ENCODE measurements at places on chromosomes 16 and 17. TPM values are rescaled to one million over a fixed set of nuclear protein-coding genes. Genes with fewer than 3 reads are reported as not detected.

GPR179 gene
- under 0.01 TPM for total RNA-seq

EVPL gene
- 2.9 TPM for total RNA-seq

HIGD1B gene
- total RNA-seq = 2.5 TPM

- no peaks in the 10 kb centered on the region for H3K36me3 ChIP-seq
- DNase-seq = no peak
- peak overlapping the region; percentile 46 for H3K27ac ChIP-seq
- no peak overlapping the region for H3K4me3 ChIP-seq
- no peaks in the 10 kb centered on the region for H3K27me3 ChIP-seq
Measured at GRCh38 chr17:21036361-21036881, 6.4 kb downstream of the USP22 start.

BCAR1 gene
- 42.9 TPM for total RNA-seq

- no peak overlapping the region for H3K4me3 ChIP-seq
- peaks cover 11% of the 10 kb centered on the region for H3K27me3 ChIP-seq
- H3K4me1 ChIP-seq = peaks cover 4% of the 10 kb centered on the region
- H3K36me3 ChIP-seq = no peaks in the 10 kb centered on the region
- H3K27ac ChIP-seq = no peak overlapping the region
Measured at GRCh38 chr17:77686903-77687302, 271.6 kb upstream of the TNRC6C start.

GRCh38 chr16:87190288-87191230 is 126.6 kb downstream of the C16orf95 start:
- no peak overlapping the region for H3K4me3 ChIP-seq
- DNase-seq = no peak
- no peaks in the 10 kb centered on the region for H3K27me3 ChIP-seq
- H3K27ac ChIP-seq = no peak overlapping the region
- no peaks in the 10 kb centered on the region for H3K36me3 ChIP-seq

- no peak overlapping the region for H3K4me3 ChIP-seq
- H3K4me1 ChIP-seq = peaks cover 26% of the 10 kb centered on the region
- no peak for DNase-seq
- H3K27ac ChIP-seq = no peak overlapping the region
- H3K27me3 ChIP-seq = no peaks in the 10 kb centered on the region
- H3K36me3 ChIP-seq = no peaks in the 10 kb centered on the region
Measured at GRCh38 chr16:58264961-58265479, 29.8 kb downstream of the PRSS54 start.

DNA sequence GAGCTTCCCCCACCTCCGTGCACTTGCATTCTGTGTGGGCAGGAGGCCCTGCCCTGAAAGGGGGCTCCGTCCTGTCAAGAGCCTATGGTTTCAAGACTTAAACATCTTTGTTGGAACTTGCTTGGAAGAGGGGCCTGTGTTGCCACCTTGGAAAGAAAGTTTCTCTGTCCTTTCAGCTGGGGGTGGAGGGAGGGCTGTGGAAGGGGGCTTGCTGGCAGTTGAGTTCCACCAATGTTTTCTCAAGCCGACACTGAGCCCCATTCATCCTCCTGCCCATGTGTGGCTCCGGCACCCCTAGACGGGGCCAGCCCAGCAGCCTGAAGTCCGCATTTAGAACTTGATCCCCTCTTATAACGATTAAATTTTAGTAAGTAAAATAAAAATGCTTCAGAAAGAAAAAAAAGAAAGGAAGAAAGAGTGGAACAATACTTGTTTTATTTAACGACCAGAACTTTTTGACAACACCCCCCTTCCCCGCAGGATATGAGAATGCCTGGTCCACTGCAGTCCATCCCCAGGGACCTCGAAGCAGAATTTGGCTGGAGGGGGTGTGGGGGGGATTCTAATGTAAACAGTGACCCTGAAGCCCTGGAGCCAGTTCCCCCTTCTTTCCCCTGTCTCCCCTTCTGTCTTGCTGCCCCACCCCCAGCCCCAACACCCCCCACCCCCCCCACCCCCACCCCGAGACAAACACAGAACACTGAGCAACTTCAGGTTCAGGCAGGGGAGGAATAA is 26.9 kb upstream of the CLEC18A start:
- H3K27ac ChIP-seq = peak overlapping the region; percentile 70
- no peaks in the 10 kb centered on the region for H3K27me3 ChIP-seq
- no peak overlapping the region for H3K4me3 ChIP-seq
- no peaks in the 10 kb centered on the region for H3K4me1 ChIP-seq

- no peak overlapping the region for H3K4me3 ChIP-seq
- H3K27ac ChIP-seq = no peak overlapping the region
- H3K27me3 ChIP-seq = no peaks in the 10 kb centered on the region
- no peak for DNase-seq
- peaks cover 13% of the 10 kb centered on the region for H3K4me1 ChIP-seq
- no peaks in the 10 kb centered on the region for H3K36me3 ChIP-seq
Measured at GRCh38 chr17:48240122-48240521, 132.6 kb downstream of the SNX11 start.

- no peak overlapping the region for H3K27ac ChIP-seq
- DNase-seq = no peak
- H3K4me1 ChIP-seq = no peaks in the 10 kb centered on the region
- no peak overlapping the region for H3K4me3 ChIP-seq
Measured at GRCh38 chr16:8716592-8716991, 42.2 kb downstream of the ABAT start.

DNA sequence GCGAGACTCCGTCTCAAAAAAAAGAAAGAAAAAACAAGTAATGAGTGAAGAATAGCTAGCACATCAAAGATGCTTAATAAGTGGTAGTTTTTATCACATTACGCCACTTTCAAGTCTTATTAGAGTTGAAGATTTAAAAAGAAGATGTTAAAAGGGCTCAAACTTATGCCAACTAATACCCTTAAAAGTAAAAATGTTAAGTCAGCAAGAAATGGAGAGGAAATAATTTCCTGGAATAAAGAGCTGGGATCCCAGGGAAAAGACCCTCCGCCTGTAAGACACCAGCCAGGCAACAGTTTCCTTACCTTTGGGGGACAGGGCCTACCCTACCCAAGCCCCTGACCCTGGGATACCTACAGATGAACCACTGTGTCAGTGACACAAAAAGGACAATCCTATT is 3.6 kb downstream of the XPO6 start:
- H3K36me3 ChIP-seq = no peaks in the 10 kb centered on the region
- no peaks in the 10 kb centered on the region for H3K4me1 ChIP-seq
- H3K27ac ChIP-seq = no peak overlapping the region
- no peak for DNase-seq
- H3K4me3 ChIP-seq = no peak overlapping the region

TBX21 gene
- total RNA-seq = not detected

DNA sequence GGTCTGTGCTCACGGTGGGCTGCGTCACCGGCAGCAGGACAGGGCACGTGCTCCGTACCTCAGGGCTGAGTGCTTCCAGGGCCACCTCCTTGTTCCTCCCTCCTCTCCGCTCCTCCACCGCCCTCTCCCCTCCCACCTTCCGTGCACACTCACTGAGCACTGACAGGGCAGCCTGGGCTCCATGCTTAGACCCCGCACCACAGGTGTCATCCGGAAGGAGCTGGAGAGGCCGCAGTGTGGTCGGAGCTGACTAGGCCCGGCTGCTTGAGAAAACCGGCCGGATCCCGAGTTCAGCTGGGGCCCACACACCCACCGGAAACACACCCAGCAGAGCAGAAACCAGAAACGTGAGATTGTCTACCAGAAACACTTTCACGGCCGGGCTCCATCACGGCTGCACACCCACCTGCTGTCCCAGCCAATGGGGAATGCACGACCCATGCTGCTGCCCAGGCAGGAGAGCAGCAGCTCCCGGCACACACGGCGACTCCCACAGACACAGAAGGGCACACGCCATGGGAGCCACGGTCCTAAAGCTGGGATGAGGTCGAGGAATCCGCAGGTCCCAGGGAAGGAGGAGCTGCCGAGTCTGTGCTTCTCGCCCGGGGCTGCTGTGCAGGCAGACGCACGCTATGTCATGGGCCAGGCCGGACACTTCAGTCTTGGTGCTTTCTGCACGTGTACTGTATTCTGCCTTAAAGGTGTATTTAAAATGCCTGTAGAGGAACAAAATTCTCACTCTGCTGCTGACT is 55.0 kb upstream of the ZNF469 start:
- no peaks in the 10 kb centered on the region for H3K27me3 ChIP-seq
- H3K36me3 ChIP-seq = no peaks in the 10 kb centered on the region
- peaks cover 10% of the 10 kb centered on the region for H3K4me1 ChIP-seq
- no peak overlapping the region for H3K4me3 ChIP-seq
- DNase-seq = no peak

GRCh38 chr17:15742051-15742795 is 10.1 kb downstream of the TBC1D26 start:
- no peaks in the 10 kb centered on the region for H3K27me3 ChIP-seq
- H3K4me3 ChIP-seq = no peak overlapping the region
- no peaks in the 10 kb centered on the region for H3K36me3 ChIP-seq

DNA sequence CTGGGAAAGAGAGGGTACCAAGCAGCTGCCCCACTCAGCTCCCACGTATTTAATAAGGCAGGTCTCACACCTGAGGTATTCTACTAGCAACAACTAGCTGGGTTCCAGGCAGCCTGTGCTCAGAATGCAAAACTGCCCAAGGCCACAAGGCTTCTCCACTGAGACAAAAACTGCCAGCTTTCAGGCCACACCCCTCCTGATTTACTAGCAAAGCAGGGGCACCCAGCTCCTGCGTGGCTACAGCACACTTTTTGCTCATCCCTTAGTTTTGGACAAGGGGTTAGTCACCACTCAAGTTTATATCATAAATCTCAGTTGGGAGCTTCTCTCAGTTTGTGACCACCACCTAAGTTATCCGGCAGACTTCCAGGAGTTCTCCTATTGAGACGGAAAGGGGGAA is 494.6 kb downstream of the CDH11 start:
- no peaks in the 10 kb centered on the region for H3K36me3 ChIP-seq
- DNase-seq = no peak
- H3K27me3 ChIP-seq = no peaks in the 10 kb centered on the region
- H3K27ac ChIP-seq = no peak overlapping the region
- no peak overlapping the region for H3K4me3 ChIP-seq

PRRT2 gene
- 22.7 TPM for total RNA-seq

PITPNC1 gene
- 14.7 TPM for total RNA-seq

- no peaks in the 10 kb centered on the region for H3K27me3 ChIP-seq
- no peak overlapping the region for H3K4me3 ChIP-seq
- H3K4me1 ChIP-seq = no peaks in the 10 kb centered on the region
- no peaks in the 10 kb centered on the region for H3K36me3 ChIP-seq
- peak overlapping the region; percentile 87 for H3K27ac ChIP-seq
Measured at GRCh38 chr17:16286009-16286946, 67.0 kb downstream of the CENPV start.

MYH1 gene
- not detected for total RNA-seq

GRCh38 chr17:50128441-50129352 is 1.3 kb downstream of the SAMD14 start:
- peaks cover 34% of the 10 kb centered on the region for H3K4me1 ChIP-seq
- no peak for DNase-seq
- H3K4me3 ChIP-seq = peak overlapping the region; percentile 8
- peaks cover 7% of the 10 kb centered on the region for H3K27me3 ChIP-seq
- H3K36me3 ChIP-seq = no peaks in the 10 kb centered on the region
- H3K27ac ChIP-seq = no peak overlapping the region

DNA sequence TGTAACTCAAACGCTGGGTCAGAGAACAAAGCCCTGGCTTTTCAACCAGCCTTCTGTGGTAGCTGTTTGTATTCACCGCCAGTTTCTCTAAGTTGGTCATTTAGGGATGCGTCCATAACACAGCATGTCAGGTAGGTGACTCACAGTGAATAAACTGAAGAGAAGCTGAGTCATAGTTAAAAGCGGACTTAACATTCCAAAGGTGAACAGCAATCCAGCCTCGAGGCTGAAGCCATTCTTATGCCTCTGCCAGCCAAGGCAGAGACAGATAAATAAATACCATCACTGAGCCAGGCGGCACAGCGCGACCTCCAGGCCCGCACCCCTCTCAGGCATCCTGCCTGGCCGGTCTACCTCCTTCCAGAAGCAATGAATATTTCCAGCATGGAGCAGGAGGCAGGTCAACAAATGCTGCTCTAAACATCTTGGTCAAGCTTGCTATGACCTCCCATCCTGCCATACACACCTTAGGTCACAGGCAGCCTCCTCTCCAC is 12.4 kb upstream of the CACNG4 start:
- peak overlapping the region; percentile 78 for H3K27ac ChIP-seq
- no peaks in the 10 kb centered on the region for H3K36me3 ChIP-seq
- H3K27me3 ChIP-seq = no peaks in the 10 kb centered on the region
- no peaks in the 10 kb centered on the region for H3K4me1 ChIP-seq
- DNase-seq = no peak

DNA sequence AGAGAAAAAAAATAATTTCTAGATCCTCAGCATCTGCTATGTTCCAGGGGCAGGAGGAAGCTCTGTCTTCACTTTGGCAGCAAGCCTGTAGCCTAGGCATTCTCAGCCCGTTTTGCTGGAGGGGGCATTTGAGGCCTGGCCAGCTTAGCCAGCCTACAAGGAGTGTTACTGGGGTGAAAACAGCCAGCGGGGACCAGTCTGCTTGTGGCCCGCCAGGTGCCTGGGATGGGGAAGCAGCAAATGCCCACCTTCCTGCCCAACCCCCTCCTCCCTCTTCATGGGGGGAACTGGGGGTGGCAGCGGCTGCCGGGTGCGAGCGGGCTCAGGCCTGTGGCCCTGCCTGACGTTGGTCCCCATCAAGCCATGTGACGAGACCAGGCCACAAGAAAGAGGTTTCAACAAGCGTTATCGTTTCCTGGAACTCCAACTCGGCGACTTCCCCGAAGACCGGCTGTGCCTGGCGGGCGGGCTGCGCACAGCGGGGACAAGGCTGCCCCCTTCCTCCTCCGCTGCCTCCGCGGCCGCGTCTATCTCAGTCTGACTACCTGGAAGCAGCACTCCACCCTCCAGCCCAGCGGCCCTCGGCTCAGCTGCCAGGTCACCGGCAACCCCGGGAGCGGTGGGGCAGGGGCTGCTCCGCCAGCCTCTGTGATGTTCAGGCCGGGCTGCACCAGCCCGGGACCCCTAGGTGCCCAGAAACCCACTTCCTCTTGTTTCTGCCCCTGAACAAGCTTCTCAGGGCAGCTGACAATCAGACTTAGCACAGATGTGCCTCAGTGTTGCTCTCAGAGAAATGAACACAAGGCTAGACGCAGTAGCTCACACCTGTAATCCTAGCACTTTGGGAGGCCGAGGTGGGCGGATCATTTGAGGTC is 22.9 kb downstream of the SOCS1 start:
- no peaks in the 10 kb centered on the region for H3K36me3 ChIP-seq
- no peak overlapping the region for H3K27ac ChIP-seq
- no peak overlapping the region for H3K4me3 ChIP-seq
- H3K4me1 ChIP-seq = no peaks in the 10 kb centered on the region
- no peak for DNase-seq

GRCh38 chr17:36730857-36731490 is 129.6 kb downstream of the MRM1 start:
- no peak for DNase-seq
- no peak overlapping the region for H3K4me3 ChIP-seq
- no peak overlapping the region for H3K27ac ChIP-seq
- H3K27me3 ChIP-seq = peaks cover 33% of the 10 kb centered on the region

DNA sequence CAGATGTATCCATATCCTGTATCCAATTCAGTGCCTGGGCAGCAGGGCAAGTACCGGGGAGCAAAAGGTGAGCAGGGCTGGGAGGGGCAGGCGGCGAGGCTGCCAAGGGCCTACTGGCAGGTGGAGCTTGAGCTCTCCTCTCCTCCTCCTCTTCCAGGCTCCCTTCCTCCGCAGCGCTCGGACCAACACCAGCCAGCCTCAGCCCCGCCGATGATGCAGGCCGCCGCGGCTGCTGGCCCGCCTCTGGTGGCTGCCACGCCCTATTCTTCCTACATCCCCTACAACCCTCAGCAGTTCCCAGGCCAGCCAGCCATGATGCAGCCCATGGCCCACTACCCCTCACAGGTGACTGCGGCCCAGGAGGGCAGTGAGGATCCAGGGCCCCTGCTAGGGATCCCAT is 11.6 kb downstream of the ATXN2L start:
- DNase-seq = no peak
- no peak overlapping the region for H3K4me3 ChIP-seq
- no peaks in the 10 kb centered on the region for H3K4me1 ChIP-seq

C16orf74 gene
- total RNA-seq = 1.1 TPM

AANAT gene
- total RNA-seq = not detected

Data from sigmoid colon (tissue), 7 donors.